ENCODE measurements at places on chromosomes 2 and 18.

- no peak for DNase-seq
Measured at GRCh38 chr2:127531221-127531648, 4.2 kb upstream of the MYO7B start.

DNA sequence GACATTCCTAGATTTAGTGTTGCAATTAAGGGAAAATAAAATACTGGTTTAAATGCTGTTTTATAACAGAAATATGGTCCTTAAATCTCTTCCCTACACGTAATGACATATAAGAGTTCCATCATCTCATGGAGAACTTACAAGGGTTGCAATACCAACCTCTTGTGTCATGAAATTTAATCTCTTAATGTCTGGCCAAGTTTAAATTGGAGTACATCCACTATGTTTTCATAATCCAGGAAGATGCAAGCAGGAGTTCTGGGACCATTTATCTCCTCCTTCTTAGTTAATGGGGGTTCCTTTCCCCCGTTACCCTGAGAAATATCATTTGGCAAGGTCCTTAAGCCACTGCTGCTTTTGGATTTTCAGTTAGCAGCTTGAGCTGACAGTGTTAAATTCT is 126.0 kb upstream of the ACVR2A start:
- no peak for DNase-seq

GRCh38 chr2:132620115-132620514 is 49.9 kb downstream of the LYPD1 start:
- no peak for DNase-seq

DNA sequence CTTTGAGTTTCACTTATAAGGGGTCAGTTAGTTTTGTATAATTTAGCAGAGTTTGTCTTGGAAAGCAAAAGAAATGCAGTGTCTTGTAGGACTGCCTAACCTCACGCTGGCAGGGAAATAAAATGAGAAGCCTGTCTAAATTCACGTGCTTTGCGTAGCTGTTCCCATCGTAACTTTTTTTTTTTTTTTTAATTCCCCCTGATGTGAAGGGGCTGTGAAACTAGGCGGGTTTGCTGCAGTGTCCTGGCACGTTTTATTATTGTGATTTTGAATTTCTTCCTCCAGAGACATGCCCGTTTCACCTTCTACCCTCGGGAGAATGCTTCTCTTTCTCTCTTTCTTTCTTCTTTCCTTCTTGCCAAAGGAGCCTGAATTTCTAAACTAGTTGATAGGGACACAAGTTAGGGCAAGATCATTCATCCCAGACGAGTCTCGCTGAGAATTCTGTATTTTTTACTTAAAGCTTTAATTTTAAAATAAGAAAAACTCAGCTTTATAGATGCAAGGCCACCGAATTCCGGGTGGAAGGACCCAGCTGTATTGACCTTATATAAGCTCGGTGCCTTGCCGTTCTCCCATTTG is 2.3 kb downstream of the MEIS1 start:
- no peak for DNase-seq

DNA sequence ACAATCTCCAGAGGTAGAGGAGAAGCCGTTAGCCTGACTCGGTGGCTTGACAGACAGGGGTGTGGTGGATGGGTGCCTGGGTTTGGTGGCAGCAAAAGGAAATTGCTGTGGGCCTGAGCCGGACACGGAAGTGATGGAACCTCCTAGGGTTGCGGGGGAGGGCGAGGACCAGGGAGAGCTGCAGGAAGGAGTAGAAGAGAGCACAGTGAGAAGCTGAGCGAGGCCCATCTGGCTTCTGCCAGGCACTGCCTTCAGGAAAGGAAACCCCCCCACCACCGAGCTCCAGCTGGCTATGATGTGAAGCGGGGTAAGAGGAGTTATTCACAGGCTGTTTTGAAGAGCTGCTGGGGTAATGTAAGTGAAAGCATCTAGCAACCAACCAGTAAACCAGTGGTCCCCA is 134.6 kb downstream of the TSN start:
- DNase-seq, result no peak

DNA sequence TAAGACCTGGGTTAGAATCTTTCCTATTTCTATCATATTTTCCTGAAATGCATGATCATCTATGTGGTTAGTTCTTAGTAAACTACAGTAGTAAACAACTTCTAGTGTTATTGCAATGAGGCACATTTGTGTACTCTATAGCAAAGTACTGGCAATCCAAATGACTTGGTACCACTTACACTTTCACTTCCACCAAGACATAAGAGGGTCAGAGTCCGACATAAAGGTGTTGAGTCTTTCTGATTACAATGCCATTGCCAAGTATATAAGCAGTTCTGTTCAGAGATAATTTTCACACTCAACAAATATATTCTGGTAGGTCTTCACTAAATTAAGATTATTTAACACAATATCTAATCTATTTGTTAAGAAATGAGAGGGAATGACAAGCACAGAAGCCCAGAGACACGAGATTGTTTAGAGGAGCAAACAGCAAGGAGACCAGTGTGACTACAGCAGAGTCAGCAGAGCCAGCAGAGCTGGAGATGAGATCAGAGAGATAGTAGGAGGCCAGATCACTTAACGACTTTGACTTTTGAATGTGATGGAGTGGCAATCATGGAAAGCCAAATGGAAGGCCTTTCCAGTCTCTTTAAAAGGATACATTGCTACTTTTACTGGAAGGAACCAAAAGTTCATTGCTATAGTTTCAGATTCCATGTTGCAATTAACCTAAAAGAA is 27.5 kb downstream of the SOS1 start:
- no peak for DNase-seq

DNA sequence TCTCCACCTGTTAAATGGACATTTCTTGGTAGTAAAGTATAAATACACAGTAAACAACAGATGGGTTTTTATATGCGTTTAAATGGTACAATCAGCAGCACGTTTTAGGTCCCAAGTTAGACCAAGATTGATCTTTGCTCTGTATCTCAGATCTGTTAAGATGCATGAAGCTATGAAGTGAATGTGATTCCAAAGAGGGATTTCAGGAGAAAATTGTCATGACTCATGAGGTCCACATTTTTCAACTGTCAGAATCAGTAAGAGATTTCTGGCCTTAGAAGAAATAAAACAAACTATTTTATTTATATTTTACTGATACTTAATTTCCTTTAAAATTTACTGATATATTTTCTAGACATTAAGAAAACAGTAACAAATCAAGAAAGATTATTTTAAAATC is 142.7 kb downstream of the EML6 start:
- no peak for DNase-seq

- DNase-seq, result no peak
Measured at GRCh38 chr2:443741-444140, 155.8 kb upstream of the ALKAL2 start.
